ENCODE measurements at places on chromosomes 7 and 10.

- no peak for DNase-seq
These were observed 91.7 kb upstream of the IL6 start for GRCh38 chr7:22635349-22635748.

- DNase-seq = no peak
These were observed 76.2 kb downstream of the VIPR2 start for GRCh38 chr7:159068488-159068811.

DNA sequence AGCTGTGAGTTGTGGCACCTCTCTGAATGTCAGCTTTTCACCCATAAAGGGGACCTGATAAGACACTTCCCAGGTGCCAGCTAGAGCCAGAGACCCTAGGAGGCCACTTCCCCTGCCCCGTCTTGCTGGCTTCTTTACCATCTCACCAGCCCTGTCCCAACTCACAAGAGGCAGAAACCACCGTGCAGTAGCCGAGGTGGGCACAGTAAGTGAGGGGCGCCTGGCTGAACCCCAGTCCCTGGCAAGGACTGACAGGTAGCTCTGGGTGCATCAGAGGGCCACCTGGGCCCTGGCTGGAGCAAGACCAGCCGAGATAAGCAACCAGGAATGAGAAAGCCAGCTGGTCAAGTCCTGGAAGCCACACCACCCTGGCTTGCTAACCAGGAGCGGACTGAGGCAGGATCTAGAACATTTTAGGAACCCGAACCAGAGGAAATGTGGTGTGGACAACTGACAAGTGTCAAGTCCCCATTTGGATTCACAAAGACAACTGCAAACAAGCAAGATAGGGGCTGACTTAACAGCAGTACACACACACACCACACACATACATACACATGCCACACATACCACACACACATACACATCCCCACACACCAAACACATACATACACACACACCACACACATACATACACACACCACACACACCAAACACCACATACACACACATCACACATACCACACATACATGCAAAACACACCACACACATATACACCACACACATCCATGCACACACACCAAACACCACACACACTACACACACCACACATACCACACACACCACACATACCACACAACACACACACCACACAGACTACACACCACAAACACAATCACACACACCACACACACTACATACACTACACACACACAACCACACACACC lies 20.8 kb downstream of the OGDHL start:
- DNase-seq = no peak

- DNase-seq = no peak
These were observed 257.0 kb downstream of the OTUD1 start for GRCh38 chr10:23695825-23696420.

- no peak for DNase-seq
These were observed 231.6 kb downstream of the VTI1A start for GRCh38 chr10:112678581-112678980.

GRCh38 chr10:132519382-132520176 lies 18.0 kb upstream of the INPP5A start:
- no peak for DNase-seq

- no peak for DNase-seq
These were observed 94.0 kb upstream of the TARP start for GRCh38 chr7:38367301-38367890.

- no peak for DNase-seq
These were observed 28.2 kb downstream of the TSPAN15 start for GRCh38 chr10:69479240-69480067.

GRCh38 chr10:66837990-66838389 lies 87.8 kb upstream of the LRRTM3 start:
- no peak for DNase-seq

- no peak for DNase-seq
These were observed 33.9 kb downstream of the DNAJC1 start for GRCh38 chr10:21969326-21970287.

DNA sequence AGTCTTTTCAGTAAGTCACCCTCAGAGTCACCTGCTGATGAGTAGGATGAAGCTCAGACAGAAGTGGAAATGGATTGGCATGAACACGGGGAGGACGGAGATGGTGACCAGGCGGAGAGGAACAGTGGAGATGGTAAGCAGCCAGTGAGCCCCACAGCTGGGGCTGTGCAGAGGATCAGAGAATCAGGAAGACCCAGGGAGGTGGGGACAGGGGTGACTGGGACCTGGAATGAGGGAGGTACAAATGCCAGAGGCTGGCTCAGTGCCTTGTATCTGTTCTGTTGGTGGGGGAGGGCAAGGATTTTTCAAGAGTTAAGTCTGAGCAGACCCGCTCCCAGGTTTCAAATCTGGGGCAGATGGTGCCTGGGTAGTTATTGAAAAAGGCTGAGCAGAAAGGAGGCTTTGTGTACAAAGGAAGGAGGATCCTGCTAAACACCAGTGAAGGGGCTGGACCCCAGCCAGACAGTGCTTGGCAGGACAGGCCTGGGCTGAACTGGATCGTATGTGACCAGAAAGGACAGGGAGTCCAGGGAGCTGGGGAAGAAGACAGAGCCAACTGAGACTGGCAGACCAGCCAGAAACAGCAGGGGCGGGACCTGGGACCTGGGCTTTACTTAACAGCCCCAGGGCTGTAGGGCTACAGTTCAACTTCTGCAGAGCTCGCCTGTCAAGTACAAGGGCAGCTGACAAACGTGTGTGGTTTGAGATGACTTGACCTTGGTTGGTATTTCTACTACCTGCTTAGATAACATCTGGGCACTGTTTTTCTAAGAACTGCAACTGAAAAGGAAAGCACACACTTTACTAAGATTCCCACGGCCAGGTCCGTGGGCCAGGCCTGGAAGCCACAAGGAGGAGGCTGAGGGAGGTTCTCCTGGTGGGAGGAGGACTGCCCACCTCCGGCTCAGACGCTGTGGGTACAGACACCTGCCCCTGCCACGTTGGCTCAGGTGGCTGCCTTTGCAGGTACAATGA lies 13.2 kb upstream of the FRMPD2 start:
- peak; percentile 40 for DNase-seq

DNA sequence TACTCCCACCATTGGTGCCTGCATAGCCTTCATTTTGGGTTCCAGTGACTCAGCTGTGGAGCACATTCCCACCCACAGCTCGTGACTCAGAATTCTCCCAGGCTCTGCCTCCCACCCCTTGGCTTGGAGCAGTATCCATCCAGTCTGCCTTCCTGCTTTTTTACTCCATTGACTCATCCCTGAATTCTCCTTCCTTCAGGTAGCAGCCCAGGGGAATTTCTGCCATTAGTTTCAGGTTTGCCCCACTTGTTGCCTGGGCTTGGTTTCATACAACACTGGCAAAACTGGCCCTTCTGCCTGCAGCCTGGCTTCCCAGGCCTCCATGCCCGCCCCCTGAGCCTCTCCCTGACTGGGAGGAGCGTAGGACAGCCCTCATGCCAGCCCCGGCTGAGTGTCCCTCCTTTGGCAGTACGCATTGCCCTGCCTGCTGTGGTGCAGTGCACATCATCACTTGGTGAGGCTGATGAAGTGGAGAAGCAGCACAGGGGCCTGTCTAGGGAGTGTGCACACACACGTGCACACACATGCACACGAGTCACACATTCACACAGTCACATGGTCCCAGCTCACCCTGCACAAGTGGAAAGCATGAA lies 55.0 kb downstream of the SNX10 start:
- no peak for DNase-seq

GRCh38 chr7:44971902-44972441 lies 6.8 kb downstream of the MYO1G start:
- DNase-seq = no peak

Measured in NCI-H524 treated with DMSO at 0.1 percent for 48 hours (cell line).